ENCODE measurements at places on chromosomes 2 and 18.

DNA sequence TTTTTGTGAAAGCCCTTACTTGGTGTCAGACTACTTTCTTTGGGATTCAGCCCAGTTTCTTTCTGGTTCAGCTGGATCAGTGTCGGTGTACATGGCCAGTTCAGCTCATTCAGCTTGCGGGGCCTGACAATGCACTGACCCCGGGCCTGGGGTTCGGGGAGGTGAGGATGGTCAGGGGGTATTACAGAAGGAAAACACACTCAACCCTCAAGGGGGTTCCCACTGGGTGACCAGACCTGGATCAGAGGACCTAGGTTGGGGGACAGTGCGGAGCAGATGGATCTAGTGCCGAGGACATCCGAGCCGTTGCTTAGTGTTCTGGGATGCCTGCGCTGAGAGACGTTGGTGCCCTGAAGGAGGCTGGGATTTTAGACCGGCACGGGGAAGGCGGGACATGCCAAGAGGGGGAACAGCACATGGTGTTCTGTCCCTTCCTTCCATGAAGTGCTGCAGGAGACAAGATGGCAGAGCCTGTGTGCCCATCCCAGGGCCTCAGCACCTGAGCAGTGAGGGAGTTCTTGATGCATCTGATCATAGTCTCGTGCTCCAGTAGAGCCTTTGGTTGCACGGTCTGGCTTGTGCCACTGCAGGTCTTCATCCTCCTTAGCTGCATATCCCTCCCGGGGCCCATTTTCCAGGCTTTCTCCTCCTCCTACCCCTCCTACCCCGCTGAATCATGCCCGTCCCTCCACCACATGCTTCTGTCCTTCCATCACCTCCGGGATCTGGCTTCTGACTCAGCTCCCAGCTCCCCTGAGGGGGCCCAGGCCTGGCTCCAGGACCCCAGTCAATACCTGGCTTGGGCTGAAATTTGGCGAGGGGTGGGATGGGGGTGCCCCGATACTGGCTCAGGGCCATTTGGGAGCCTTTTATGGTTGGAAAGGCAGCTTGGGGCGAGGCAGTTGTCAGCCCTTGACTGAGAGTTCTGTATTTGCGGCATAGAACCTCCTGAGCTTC, 18.0 kb downstream of the SPEG start:
- no peak for DNase-seq

GRCh38 chr2:67950919-67951318, 111.9 kb downstream of the C1D start:
- no peak for DNase-seq

DNA sequence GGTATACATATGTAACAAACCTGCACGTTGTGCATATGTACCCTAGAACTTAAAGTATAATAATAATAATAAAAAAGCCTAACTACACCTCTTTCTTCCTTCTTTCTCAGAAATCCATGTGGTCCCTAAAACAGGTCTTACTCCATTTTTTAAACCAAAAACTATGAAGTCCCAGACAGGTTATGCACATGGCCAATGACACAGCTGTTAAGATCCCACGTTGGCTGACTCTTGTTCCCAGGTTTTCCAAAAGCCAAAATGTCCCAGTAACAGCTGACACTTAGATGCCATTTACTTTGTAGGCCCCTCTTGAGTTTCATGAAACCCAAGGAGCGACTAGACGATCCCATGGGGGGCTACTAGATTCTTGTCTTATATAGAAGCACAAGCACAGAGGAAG, 97.0 kb downstream of the KCNF1 start:
- DNase-seq, result no peak

- DNase-seq, result no peak
These were observed 25.3 kb downstream of the CRIM1 start for GRCh38 chr2:36380624-36381481.

- DNase-seq, result no peak
These were observed 31.3 kb downstream of the PTPRM start for GRCh38 chr18:7598167-7599047.

GRCh38 chr2:85266146-85267041, 61.4 kb downstream of the TGOLN2 start:
- peak; percentile 54 for DNase-seq

DNA sequence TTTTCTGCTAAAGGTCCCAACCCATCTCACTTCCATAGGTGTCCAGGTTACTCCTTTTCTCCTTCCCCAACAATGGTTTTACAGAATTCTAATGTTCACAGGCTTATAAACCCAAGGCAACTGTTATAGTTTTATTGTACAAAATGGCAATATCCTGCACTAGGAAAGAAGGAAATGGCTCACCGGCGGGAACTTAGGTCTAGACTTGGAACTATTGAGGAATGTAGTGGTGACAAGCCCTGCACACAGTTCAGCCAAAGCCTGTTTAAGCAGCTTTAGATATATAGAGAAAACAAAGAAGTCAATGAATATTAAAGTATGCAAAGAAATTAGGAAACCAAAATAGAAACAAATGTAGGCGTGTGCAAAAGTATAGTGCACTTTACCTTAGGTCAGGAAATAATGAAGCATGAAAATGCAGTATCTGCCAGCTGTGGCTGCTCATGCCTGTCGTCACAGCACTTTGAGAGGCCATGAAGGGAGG, 22.7 kb upstream of the KCNG3 start:
- DNase-seq, result no peak

GRCh38 chr2:70305531-70305930, 3.7 kb upstream of the FAM136A start:
- DNase-seq, result no peak

GRCh38 chr2:96119389-96119751, 3.0 kb upstream of the ADRA2B start:
- no peak for DNase-seq

GRCh38 chr18:73752965-73753364, 394.7 kb downstream of the FBXO15 start:
- no peak for DNase-seq

- no peak for DNase-seq
These were observed 84.2 kb downstream of the SOCS6 start for GRCh38 chr18:70373042-70373519.

GRCh38 chr2:182057002-182057401, 71.3 kb downstream of the PPP1R1C start:
- no peak for DNase-seq

GRCh38 chr2:98487806-98488189, 43.1 kb downstream of the INPP4A start:
- no peak for DNase-seq

- DNase-seq, result no peak
These were observed 54.2 kb downstream of the ZCCHC2 start for GRCh38 chr18:62576845-62577512.

DNA sequence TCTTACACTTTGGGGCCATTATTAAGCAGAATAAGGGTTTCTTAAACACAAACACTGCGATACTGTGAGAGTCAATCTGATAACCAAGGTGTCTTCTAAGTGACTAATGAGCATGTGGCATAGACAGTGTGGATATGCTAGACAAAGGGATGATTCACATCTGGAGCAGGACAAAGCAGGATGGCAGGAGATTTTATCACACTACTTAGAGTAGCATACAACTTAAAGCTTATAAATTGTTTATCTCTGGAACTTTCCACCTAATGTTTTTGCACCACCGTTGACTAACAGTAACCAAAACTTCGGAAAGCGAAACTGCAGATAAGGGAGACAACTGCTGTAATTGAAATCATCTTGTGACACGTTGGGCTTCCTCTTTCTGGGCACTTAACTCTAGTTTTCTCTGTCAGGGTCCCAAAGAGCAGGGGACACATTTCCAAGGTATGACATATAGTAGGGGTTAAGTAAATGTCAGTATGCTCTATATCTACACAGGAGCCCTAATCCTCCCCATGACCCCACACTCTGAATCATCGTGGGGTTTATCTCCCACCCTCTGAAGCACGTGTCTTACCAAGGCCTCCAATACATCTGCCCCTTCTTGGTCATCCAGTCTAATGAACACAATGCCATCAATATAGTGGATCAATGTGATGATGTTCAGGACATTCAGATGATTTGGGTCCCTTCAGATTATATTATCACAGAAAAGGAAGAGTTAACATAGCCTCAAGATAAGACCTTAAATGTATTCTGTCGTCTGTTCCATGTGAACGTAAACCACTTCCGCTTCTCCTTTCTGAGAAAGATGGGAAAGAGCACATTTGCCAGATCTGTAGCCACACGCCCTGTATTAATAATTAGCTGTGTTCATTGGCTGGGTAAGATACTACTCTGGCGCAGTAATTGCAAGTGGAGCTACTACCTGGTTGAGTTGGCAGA, 78.7 kb downstream of the FTCDNL1 start:
- no peak for DNase-seq

- no peak for DNase-seq
These were observed 26.1 kb downstream of the SERPINB7 start for GRCh38 chr18:63801343-63801742.
